Left renal pelvis (tissue), 4 donors: ENCODE measurements at places on chromosomes 4 and X. TPM values are rescaled to one million over a fixed set of nuclear protein-coding genes. Genes with fewer than 3 reads are reported as not detected.

Gene SYTL4
- 11.4 TPM for polyA plus RNA-seq

Gene ZNF674
- 7.1 TPM for polyA plus RNA-seq

Gene PAGE5
- polyA plus RNA-seq: not detected

DNA sequence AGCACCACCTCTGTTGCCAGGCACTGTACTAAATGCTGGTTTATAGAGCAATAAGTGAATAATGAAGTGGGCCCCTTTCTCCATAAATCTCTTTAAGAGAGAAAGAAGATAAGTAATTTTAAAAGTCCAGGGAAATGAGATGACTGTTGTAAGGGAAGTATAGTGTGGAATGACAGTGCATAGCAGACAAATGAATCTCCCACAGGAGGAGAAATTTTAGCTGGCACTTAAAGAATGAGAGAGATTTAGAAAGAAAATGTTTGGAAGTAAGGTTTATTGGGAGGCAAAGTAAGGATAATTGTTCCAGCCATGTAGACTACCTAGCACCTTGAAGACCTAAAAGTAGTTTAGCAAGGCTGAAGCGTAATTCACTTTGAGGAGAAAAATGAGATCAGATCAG is 1081.1 kb upstream of the PABPC4L start:
- DNase-seq: no peak

DNA sequence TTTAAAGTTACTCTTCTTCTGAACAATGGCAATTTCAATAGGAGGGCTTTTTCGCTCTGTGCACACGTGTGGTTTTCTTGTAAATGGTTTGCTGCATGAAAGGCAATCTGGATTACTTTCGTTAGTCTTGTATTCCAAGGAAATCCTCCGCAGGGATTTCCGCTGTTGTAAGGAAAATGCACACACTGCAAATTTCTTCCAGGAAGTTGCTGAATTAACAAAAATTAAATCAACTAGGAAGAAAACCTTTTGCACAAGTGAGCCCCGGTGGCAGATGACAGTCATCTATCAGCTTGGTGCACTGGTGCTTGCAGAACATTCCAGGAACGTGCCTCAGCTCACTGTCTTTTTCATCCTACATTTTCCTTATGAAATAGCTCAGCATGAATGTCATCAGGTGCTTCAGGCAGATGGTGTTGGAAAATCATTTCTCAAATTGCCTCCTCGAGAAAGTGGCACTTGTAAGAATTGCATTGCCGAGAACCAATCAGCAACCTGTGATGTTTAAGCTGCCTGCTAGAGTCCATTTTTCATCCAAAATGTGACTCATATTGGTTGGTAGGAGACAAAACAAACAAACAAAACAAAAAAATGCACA is 272.4 kb upstream of the VCX start:
- DNase-seq: no peak

DNA sequence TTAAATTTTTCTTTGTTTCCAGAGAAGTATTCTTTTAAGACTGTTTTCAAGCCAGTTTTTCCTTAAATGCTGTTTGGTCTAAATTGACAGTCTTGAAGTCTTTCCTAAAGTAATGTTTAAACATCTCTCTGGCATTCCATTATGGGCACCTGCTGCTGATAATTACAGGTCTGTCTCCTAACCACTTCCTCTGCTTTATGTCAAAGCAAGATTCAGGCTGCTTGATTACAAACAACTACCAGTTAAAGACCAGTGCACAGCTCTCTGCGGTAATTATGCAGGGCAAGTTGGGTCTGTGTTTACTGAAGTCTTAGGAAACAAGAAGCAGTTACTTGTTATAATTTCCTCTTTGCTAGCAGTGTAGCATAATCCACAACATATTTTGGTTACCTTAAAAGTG is 17.6 kb downstream of the UNC5C start:
- DNase-seq: no peak

GRCh38 chr4:102585329-102585728 is 84.2 kb downstream of the NFKB1 start:
- no peak for DNase-seq

GRCh38 chrX:44342866-44343265 is 606 bp downstream of the EFHC2 start:
- DNase-seq: no peak
